ENCODE measurements at places on chromosomes 16 and 17.

DNA sequence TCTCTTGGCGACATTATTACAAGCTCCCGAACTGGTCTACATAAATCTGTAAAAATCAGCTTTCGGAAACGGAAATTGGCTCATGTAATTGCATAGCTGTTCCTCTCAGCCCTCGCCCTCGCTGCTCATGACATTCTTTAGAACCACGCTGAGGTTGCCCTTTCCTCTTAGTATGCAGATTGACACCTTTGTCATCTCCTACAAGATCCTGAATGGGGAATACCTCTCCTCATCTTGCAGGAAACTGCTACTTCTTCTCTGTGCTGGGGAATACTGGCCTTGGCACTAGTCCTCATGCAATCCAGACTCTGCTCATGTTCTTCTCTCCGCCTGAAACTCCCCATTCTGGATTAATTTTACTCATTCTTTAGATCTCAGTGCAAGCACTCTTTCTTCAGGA, 22.2 kb upstream of the CDH8 start:
- no peak for DNase-seq

GRCh38 chr17:11331547-11332513, 90.8 kb downstream of the SHISA6 start:
- DNase-seq, result no peak

DNA sequence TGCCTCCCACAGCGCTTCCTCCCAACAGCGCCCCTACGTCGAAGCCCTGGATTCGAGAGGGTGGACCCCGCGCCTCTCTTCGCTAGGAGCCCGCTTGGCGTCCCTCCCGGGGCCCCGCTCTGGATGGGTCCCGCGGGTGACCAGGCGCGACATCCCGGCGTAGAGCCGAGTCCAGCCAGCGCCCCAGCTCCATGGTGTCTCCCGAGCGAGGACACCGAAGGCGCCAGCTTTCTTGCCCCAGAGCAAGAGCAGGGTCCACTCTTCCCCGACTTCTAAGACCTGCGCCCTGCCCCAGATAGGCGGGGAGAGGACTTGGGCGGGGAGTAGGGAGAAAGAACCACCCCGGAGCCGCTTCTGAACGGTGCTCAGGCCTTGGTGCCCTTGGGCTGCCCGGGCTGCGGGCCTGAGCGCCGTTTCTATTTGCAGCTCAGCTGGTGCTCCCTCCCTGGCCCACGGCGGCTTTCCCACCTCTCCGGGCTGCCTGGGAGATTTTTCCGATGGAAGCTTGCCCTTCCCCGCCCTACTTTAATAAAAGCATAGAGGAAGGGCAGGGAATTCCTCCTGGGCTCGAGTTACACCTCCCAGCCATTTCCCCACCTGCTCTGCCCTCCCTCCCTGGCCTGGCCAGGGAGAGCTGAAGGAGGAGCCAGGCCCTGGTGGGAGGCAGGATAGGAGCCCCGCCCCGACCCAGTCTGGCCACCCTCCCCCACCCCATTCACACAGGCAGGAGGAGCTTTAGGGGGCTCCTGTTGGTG, 1.8 kb downstream of the MMP15 start:
- no peak for DNase-seq

- no peak for DNase-seq
These were observed 7.7 kb downstream of the CCL3L1 start for GRCh38 chr17:36188891-36189306.

GRCh38 chr17:78387977-78388941, 9.8 kb downstream of the PGS1 start:
- no peak for DNase-seq

DNA sequence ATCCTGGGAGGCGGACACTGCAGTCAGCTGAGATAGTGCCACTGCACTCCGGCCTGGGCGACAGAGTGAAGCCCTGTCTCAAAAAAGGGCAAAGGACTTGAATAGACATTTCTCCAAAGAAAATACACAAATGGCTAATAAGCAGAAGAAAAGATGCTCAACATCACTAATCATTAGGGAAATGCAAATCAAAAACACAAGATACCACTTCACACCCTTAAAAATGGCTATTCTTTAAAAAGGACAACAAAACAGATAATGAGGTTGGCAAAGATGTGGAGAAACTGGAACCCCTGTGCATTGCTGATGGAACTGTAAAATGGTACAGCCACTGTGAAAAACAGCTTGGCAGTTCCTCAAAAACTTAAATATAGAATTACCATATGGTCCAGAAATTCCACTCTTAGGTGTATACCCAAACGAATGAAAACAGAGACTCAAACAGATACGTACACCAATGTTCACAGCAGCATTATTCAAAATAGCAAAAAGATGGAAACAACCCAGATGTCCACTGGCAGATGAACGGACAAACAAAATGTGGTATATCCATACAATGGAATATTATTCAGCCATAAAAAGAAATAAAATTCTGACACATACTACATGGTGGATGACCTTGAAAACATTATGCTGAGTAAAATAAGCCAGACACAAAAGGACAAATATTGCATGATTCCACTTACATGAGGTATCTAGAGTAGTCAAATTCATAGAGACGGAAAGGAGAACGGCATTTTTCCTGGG, 35.5 kb downstream of the BRIP1 start:
- no peak for DNase-seq

GRCh38 chr16:49453021-49453420, 79.4 kb downstream of the C16orf78 start:
- DNase-seq, result no peak

GRCh38 chr16:55282441-55282840, 41.6 kb upstream of the IRX6 start:
- no peak for DNase-seq

- DNase-seq, result no peak
These were observed 89.9 kb downstream of the ABR start for GRCh38 chr17:1089915-1090314.

- DNase-seq, result no peak
These were observed 25.0 kb downstream of the NXN start for GRCh38 chr17:954431-955164.

- DNase-seq, result peak; percentile 96
These were observed 79.3 kb downstream of the VMP1 start for GRCh38 chr17:59786536-59787319.

DNA sequence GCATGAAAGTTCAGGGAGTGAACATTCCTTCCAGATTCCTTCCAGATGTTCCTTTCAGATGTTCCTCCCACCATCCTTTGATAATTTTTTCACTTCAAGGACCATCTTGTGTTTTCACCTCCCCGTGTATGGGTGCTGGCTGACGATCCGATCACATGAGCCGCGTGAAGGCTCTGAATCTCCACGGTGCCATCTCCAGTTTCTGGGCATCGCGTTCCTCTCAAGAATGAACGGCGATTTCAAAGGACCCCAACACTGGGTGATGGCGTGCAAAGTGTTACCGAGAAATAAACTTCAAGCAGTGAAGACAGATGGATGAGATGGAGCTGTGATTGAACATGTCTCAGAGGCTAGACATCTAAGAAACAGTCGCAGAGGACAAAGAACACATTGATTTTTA, 245.3 kb downstream of the GSG1L start:
- no peak for DNase-seq

- no peak for DNase-seq
These were observed 167.9 kb downstream of the CCT6B start for GRCh38 chr17:34793231-34793908.

GRCh38 chr17:9878786-9879525, 26.1 kb downstream of the RCVRN start:
- DNase-seq, result no peak

GRCh38 chr17:17718251-17718650, 37.0 kb downstream of the RAI1 start:
- no peak for DNase-seq

- DNase-seq, result no peak
These were observed 55.6 kb downstream of the MPRIP start for GRCh38 chr17:17097763-17098345.

DNA sequence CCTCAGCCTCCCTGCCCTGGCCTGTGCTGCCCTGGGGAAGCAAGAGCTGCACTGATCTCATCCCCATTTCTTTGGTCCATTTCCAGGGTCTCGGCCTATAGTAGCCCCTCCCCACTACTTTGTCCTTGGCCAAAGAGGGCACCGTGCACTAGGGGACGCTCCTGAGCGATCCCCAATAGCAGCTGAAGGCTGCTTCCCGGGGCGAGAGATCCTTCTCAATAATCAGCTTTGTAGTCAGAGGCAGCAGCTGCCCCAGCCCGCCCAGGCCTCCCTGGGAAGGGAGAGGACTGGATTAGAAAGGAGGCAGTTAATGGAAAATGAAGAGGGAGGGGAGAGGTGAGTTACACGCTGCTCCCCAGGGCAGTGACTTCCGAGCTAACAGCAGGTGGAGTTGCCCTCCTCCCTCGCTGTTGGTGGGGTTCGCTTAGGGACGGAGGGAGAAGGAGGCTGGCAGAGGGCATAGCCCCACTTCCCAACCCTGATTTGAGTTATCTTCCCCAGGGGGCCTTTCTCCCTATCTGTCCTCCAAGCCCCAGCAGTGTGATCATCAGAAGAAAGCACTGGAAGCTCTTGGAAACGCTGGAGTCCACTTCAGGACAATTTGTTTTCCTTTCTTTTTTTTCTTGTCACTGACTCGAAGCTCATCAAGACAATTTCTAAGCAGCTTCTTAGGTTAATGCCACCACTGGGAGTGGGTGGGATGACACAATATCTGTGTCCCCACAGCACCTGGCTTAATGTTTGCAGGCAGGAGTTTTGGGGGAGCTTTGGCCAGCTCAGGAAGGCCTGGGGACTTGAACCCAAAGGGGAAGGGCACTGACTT, 2.6 kb downstream of the MXRA7 start:
- DNase-seq, result no peak

GRCh38 chr17:37392024-37392590, 14.5 kb downstream of the ACACA start:
- DNase-seq, result no peak

- DNase-seq, result no peak
These were observed 24.4 kb downstream of the TBX4 start for GRCh38 chr17:61476476-61477203.

DNA sequence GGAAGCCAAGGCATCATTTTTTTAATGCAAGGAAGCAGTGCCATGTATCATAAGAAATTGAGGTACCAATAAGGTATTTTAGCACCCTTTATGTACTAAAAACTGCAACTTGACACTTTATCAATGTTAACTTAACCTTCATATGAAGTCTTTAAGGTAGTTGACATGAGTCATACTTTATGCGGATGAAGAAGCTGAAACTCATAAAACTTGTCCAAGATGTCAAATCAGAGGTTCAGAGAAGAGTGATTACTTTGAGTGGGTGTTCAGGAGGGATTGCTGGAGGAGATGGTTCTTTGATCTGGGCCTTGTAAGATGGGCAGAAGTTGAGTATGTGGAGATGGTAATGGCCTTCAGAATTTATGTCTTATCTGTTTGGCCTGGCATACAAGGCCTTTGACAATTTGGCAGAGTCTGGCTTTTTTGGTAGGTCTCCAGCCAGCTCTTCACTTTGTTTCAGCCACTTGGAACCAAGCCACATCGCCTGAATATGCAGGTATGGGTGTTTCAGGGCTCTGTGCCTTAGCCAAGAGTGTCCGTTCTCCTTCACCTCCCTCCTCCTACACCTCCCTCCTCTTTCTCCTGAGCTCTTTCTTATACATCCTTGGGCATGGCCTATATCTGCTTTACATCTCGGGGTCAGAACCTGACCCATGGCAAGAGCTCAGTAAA, 23.7 kb downstream of the YPEL2 start:
- DNase-seq, result no peak

DNA sequence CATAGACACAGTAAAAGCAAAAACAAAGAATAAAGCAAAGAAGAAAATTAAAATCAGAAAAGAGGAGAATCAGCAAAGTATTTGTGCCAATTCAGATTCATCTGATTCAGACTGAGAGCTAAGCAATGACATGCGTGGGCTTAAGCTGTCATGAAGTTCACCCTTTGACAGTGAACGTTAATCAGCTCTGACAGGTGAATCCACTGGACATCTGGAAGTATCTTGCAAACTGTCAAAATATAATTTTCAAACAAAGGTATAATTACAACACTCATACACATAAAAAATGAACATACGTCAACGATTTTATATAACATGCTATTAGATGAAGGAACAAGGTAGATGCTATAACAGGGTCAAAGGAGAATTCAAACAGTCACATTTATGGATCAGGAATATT, 596.3 kb upstream of the SALL1 start:
- DNase-seq, result no peak

DNA sequence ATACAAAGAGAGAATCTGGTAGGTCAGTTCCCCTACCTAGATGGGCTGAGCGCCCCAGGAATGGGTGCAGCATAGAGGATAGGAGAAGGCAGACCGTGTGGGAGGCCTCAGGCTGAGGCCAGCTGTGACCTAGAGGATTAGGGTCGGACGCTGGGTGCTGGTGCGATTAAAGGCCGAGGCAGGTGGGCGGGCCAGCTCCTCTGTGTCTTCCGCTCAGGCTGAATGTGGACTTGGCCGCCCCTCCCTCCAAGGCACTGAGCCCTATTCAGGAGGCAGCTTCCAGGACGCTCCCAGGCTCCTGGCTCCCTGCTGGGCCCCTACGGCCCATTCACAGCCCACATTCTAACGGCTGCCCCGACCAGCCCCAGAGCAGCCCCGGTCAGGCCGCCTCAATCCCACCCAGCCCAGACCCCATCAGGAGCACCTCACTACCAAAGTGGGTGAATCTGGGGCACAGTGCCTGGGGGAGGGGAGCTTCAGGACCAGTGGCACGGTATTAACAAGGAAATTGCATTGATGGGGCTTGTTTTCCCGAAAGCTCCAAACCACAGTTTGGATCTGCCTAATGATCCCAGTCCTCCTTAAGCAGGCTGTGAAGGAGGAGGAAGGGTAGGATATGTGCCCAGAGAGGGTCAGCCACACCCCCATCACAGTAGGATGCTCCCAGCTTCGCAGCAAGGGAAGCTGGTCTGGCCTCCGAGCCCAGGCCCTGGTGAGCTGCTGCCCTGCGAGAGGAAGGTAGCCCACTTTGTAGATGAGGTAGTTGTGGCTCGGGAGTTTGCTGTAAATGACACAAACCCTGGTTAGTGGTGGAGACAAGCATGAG, 14.5 kb downstream of the RHBDL3 start:
- DNase-seq, result no peak

DNA sequence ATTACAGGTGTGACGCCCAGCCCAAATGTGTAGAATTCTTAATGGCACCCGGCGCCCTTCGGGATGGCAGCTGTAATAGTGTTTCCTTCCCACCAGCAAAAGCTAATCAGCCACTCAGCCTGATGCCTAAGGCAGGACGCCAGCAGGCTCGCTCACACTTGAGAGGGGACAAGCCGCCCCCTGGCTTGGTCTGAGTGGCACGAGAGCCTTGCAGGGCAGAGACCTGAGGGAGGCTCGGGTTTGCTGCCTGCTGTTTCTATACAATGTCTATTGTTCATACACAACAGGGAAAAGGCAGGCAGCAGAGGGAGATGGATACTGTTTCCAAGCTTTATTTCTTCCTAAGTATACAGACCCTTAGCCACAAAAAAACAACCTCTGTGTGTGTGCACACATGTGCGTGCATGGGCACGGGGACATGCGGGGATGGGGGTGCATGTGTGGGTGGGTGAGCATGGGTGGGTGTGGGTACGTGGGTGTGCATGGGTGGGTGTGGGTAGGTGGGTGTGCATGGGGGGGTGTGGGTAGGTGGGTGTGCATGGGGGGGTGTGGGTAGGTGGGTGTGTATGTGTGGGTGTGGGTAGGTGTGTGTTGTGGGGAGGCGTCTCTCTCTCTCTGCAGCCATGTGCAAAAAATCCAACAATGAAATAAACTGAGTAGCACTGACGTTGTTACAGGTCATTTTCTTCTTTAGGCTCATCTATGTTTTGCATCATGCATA, 10.0 kb downstream of the SLC38A8 start:
- no peak for DNase-seq

- DNase-seq, result no peak
These were observed 138.3 kb upstream of the HSBP1 start for GRCh38 chr16:83669456-83669855.

GRCh38 chr17:42845918-42846593, 1.7 kb downstream of the AOC2 start:
- DNase-seq, result no peak

Data from CD8-positive, alpha-beta T cell (primary cell).